ENCODE measurements at places on chromosomes 7 and 10.
A peak's percentile ranks its signal among the peaks of the same experiment; 100 is the strongest.

DNA sequence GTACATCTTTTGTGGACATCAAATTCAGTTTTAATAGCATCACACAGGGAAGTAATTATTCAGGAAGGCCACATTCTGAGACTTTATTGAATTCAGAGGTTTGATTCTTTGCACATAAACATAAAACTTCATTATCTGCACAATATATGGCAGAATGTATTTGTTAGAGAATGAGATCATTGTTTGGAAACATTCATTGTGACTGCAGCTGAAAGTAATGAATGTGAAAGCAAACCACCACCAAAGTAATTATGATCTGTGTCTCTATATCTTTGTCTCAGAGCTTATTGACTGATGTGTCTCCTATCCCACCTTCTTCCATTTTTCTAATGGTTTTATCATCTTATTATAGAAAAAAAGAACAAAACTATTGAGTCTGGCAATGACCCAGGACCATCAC is 340.9 kb upstream of the PCDH15 start:
- H3K27me3 ChIP-seq, result no peaks in the 10 kb centered on the region
- H3K4me3 ChIP-seq, result no peak overlapping the region
- DNase-seq, result no peak
- no peak overlapping the region for H3K27ac ChIP-seq
- H3K4me1 ChIP-seq, result no peaks in the 10 kb centered on the region
- H3K36me3 ChIP-seq, result no peaks in the 10 kb centered on the region

DNA sequence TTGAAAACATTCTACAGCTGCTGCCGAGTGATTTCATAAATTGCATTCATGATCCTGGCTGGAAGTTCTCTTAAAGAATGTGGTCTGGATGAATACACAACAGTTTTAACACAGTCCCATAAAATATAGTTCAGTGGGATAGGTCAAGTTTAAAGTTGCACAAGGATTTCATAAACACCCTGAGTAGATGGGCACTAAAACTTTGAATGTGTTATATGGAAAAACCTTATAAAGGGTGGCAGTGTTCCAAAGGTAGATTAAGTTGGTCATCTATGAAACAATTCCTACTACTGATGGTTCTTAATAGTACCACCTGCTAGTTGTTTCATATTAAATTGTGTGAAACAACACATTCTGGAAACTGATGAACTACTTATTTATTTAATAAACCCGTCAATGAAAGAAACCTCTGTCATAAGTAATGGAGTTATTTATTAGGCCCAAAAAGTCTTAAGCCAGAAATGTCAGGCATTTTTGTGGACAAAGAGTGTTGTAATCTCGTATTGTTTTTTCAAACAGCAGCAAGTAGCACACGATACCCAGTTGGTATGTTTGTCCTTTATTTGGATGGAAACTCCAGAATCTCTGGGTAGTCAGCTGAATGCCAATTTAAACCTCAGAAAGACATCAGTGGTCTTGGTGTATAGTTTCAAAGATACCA is 14.3 kb upstream of the RPA3 start:
- no peak overlapping the region for H3K27ac ChIP-seq
- no peaks in the 10 kb centered on the region for H3K36me3 ChIP-seq
- no peak for DNase-seq
- H3K27me3 ChIP-seq, result no peaks in the 10 kb centered on the region
- H3K4me1 ChIP-seq, result peaks cover 3% of the 10 kb centered on the region

DNA sequence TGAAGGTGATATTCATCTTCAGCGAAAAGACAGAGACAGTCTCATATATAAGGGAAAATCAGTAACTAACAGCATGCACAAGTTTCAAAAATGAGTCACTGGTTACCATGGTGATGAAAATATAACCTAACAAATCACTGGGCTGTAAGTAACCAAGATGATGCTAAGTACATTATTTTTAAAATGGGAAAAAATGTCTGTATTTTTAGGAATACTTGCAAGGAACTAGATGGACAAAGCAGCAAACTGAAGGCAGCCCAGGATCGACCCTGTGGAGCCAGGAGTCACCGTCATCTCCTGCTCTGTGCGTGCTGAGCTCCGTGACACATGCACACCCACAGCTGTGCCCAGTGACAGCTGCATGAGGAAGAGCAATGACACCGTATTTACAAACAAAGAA is 137.3 kb downstream of the ELMO1 start:
- H3K36me3 ChIP-seq, result peaks cover 67% of the 10 kb centered on the region
- H3K27ac ChIP-seq, result peak overlapping the region; percentile 50
- H3K27me3 ChIP-seq, result no peaks in the 10 kb centered on the region
- DNase-seq, result peak; percentile 17
- no peak overlapping the region for H3K4me3 ChIP-seq

- H3K4me3 ChIP-seq, result peak overlapping the region; percentile 78
- H3K27ac ChIP-seq, result no peak overlapping the region
- no peaks in the 10 kb centered on the region for H3K36me3 ChIP-seq
- peaks cover 47% of the 10 kb centered on the region for H3K27me3 ChIP-seq
These were observed 441 bp downstream of the FZD8 start for GRCh38 chr10:35641676-35642034.

DNA sequence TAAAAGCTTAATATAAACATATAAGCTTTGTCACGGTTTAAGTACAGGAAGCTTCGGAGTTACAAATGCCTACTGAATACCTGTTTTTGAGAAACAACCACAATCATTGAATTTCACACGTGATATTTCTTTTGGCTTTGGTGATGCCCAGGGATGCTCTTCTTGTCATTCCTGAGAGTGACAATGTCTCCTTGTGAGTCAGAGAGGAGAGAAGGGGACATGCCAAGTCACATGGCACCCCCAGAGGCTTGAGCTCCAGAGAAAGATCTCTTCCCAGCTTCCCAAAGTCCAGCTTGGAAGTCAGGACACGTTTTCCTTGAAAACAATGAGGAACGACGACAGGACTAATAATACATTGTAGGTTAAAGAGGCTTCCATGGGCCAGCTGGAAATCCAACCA is 242.4 kb downstream of the ARHGAP21 start:
- no peak overlapping the region for H3K4me3 ChIP-seq
- DNase-seq, result no peak
- peaks cover 7% of the 10 kb centered on the region for H3K27me3 ChIP-seq
- no peaks in the 10 kb centered on the region for H3K36me3 ChIP-seq
- H3K27ac ChIP-seq, result no peak overlapping the region

DNA sequence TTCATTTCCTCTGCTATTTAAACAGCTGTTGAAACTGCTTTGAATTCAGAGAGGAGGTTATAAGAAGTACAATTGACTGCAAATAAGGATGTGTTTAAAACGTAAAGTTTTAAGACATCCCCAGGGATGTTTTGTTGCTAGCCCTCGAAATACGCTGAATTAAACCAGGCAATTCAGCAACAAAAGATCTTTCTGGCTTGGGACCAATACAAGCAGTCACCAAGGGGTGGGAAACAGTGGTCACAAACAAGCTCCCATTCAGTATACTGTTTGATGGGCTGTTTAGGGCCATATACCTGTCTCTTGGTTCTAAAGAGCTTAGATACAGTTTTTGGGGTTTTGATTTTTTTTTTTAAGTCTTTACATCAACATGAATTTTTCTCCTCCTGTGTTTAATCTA is 446.3 kb upstream of the POT1 start:
- no peaks in the 10 kb centered on the region for H3K4me1 ChIP-seq
- no peak overlapping the region for H3K27ac ChIP-seq
- no peak overlapping the region for H3K4me3 ChIP-seq
- DNase-seq, result no peak
- no peaks in the 10 kb centered on the region for H3K36me3 ChIP-seq

DNA sequence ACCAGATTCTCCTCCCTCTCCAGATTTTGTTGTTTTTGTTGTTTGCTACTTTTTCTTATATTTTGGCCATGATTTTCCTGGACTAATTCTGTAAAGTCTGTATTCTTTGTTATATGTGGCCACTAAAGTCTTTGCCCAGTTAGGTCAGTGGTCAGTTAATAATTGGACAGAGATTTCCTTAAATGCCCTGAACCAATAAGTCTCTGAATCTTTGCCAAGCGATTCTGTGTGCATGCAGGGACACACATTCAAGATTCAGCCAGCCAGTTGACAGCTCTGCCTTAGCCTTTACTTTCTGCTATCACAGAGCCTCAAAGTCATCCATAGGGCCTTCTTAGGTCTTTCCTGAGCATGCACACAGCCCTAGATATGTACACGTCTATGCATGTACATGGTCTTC is 11.0 kb upstream of the COL17A1 start:
- H3K36me3 ChIP-seq, result no peaks in the 10 kb centered on the region
- H3K4me3 ChIP-seq, result no peak overlapping the region

DNA sequence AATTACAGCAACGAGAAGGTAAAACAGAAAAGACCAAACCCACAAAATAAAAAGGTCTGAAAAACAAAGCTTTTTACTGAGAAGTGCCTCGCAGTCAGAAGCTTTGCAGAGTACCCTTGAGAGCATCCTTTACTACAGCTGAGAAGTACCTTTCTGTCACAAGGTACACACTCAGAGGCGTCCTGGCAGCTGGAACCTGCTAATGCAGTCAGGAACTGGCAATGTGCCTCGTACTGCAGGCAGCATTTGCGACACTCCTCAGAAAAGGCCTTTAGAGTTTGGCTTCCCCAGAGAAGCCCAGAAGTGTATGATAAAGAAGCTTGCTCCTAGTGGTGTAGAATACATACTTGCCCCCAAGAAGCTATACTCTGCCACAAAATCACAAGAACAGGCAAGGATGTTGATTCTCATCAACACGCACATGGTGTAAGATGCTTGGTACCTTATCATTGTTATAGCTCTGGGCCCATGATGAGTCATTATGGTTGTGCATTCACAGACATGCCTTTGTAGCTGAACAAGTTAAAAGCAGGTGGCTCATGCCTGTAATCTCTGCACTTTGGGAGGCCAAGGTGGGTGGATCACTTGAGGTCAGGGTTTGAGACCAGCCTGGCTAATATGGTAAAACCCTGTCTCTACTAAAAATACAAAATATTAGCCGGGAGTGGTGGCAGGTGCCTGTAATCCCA is 2.0 kb upstream of the GTPBP4 start:
- peaks cover 26% of the 10 kb centered on the region for H3K36me3 ChIP-seq
- H3K27me3 ChIP-seq, result no peaks in the 10 kb centered on the region
- H3K4me1 ChIP-seq, result peaks cover 36% of the 10 kb centered on the region

GRCh38 chr7:89623018-89623672 is 531.1 kb upstream of the STEAP1 start:
- no peaks in the 10 kb centered on the region for H3K27me3 ChIP-seq
- no peaks in the 10 kb centered on the region for H3K36me3 ChIP-seq
- peaks cover 41% of the 10 kb centered on the region for H3K4me1 ChIP-seq
- no peak overlapping the region for H3K4me3 ChIP-seq
- no peak overlapping the region for H3K27ac ChIP-seq
- peak; percentile 56 for DNase-seq

GRCh38 chr7:19051767-19052375 is 65.6 kb downstream of the TWIST1 start:
- H3K27ac ChIP-seq, result no peak overlapping the region
- no peak overlapping the region for H3K4me3 ChIP-seq
- peak; percentile 43 for DNase-seq
- H3K36me3 ChIP-seq, result no peaks in the 10 kb centered on the region
- H3K4me1 ChIP-seq, result no peaks in the 10 kb centered on the region
- no peaks in the 10 kb centered on the region for H3K27me3 ChIP-seq

- H3K4me3 ChIP-seq, result no peak overlapping the region
- no peak for DNase-seq
These were observed 65.1 kb downstream of the CLEC2L start for GRCh38 chr7:139588632-139589031.

GRCh38 chr10:69504576-69505250 is 53.4 kb downstream of the TSPAN15 start:
- H3K4me3 ChIP-seq, result no peak overlapping the region
- no peaks in the 10 kb centered on the region for H3K27me3 ChIP-seq
- H3K27ac ChIP-seq, result no peak overlapping the region
- no peaks in the 10 kb centered on the region for H3K36me3 ChIP-seq
- DNase-seq, result no peak
- peaks cover 10% of the 10 kb centered on the region for H3K4me1 ChIP-seq

DNA sequence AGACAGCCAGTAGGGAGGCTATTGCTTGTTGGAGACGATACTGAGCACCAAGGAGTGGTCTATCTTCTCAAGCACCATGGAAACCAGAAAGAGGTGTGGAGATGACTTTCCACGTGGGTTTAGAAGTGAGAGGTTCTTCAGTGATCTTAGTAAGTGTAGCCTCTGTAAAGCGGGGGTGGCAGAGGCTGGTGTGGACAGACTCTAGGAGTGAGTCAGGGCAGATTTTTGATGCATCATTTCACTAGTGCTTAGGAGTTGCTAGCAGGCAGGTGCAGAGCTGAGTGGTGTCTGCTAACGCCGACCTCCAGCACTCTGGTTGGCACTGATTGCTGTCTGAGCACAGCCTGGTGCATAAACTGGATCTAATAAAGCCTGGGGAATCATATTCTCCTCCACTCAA is 78.4 kb upstream of the ADO start:
- H3K36me3 ChIP-seq, result no peaks in the 10 kb centered on the region
- no peak overlapping the region for H3K4me3 ChIP-seq
- no peak overlapping the region for H3K27ac ChIP-seq
- peaks cover 3% of the 10 kb centered on the region for H3K27me3 ChIP-seq
- DNase-seq, result peak; percentile 69
